WERI-Rb-1 (cell line): ENCODE measurements at places on chromosomes 6 and 20.

- no peak for DNase-seq
Observed at GRCh38 chr20:10788055-10788454, 114.3 kb upstream of the JAG1 start.

DNA sequence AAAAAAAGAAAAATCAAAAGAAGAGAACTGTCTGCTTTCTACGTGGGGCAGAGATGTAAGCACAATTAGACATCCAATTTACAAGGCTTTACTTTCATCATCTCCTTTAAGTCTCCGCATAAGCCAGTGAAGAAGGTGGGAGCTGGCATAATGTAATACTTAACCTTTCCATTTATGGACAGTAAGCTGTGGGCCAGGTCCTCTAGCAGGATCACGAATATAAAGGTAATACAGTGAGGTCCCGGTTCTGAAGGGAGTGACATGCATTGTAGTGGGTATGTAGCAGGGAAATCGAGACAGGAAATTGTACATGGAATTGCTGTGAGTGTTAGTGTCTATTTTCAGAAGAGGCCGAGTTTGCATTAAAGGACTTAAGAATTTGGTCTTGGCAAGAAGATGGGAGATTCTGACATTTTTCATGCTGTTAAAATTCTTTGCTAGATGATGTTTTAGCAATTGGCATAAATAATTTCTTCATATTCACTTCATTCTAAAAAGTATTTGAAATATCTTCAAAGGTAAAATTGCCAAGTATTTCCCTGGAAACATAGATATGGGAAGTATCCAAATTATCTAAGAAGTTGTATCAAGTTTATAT lies 20.4 kb upstream of the POPDC3 start:
- no peak for DNase-seq

GRCh38 chr20:3863317-3863716 lies 16.7 kb downstream of the MAVS start:
- DNase-seq: no peak

DNA sequence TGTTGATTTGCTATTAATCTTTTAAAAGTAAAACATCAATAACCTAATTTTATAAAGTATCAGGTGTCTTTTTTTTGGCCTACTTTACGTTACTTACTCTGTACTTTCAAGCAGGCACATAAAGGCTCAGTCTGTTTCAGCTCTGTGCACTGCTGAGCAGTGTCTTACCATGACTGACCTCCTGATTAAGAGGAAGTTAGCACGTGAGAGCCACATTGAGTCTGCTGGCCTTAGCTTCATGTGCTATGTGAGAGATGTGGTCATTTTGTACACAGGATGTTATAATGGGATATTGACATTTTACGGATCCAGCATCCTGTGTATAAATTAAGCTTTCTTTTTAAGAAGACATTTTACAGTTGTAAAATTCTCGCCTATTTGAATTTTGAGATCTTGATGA lies 31.9 kb downstream of the ARID1B start:
- DNase-seq: no peak

DNA sequence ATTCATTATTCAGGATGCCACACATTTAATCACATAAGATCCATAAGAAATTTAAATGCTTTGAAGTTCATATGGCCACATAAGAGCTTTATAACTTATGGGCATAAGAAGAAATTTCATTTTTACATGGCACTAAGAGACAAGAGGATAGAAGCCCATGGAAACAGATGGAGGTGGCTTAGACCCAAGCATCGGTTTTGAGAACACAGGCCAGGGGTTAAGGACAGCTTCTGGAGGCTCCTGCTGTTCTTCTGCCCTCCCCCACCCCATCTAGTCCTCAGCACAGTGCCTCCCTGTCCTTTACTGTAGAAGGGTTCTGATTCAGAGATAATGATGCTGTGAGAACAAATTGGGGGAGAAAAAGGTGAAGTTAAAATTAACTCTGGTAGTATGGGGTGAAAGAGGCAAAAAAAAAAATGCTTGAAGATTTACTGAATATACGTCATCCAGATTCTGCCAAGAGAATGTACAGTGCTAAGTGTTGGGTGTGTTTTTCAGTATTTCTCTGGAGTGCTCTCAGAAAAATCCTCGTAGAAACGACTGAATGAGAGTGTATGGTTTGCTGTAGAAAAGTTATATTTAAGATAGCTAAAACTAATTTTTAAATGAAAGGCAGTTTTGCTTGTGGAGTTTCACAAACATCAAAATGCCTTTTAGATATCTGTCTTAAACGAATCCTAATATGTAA lies 539.7 kb downstream of the QKI start:
- DNase-seq: peak; percentile 47

GRCh38 chr20:49323622-49324238 lies 45.9 kb upstream of the ZNFX1 start:
- DNase-seq: no peak

- DNase-seq: peak; percentile 66
Observed at GRCh38 chr6:43129434-43130194, 41.5 kb upstream of the SRF start.

GRCh38 chr6:160789263-160790027 lies 87.4 kb downstream of the PLG start:
- DNase-seq: no peak

GRCh38 chr6:169959136-169960002 lies 207.9 kb downstream of the ERMARD start:
- peak; percentile 81 for DNase-seq

GRCh38 chr6:85458782-85459181 lies 8.9 kb downstream of the NT5E start:
- no peak for DNase-seq

GRCh38 chr6:13384966-13385365 lies 56.6 kb upstream of the TBC1D7 start:
- no peak for DNase-seq

DNA sequence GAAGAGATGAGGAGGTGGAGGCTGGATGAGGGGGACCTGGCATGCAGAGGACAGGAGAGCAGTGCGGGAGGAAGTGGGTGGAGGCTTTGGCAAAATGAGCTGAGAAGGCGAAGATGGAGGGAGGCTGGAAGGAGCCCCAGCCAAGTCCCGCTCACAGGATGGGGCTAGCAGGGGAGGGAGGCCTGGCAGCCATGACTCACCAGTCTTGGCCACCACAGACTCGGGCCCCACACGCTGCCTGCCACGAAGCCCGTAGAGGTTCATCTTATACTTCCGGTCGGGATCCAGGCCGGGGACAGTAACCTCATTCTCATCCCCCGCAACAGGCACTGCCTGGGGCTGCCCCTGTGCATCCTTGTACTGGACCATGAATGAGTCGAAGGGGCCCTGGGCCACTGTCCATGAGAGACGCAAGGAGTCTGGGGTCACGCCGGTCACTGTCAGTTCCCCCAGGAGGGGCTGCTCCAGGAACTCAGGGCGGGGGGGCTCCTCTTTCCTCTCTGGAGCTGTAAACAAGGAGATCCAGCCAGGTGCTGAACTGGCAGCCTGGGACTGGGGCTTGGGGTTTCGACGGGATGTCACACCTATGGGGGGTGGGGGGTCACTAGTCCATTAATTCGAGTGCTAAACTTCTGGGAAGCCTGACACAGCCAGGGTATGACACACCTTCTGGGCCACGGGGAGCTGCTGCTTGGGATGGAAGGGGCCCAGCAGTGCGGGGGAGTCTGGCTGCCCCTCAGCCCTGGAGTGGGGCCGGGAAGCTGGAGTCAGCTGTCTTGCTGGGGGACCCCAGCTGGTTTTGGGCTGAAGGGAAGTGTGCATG lies 27.8 kb downstream of the TNXB start:
- no peak for DNase-seq

GRCh38 chr20:58702161-58702510 lies 9.5 kb downstream of the NPEPL1 start:
- DNase-seq: no peak

- no peak for DNase-seq
Observed at GRCh38 chr20:13613917-13614316, 24.8 kb downstream of the TASP1 start.

DNA sequence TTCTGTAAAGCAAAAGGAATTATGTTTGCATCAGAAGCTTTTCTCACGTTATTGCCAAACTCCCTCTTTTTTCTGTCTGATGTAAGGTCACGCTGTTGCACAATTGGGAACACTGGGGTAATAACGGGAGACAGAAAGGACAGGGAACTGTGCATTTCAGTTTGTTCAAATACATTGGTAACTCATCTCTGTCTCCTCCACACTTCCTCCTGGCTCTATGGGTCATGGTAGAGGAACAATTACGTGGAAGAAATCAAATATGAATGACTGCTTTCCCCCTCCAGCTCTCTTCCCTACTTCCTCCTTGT lies 132.2 kb upstream of the TNFAIP3 start:
- DNase-seq: no peak

DNA sequence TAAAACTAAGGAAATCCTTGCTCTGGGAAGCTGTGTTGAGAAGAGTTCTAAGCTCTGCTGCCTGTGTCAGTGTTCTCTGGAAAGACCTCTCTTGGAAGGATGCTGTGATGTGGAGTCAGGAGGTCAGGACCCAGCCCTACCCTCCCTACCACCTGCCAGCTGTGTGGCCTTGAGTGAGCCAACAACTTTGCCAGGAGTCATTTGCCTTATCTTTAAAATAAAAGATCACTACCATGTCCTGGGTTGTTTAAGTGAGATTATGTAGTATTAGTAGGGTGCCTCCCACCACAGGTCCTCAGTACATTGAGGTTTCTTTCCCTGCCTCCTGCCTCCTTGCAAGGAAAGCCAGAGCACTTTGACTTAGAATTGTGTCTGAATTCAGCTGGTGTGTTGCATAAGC lies 64.9 kb downstream of the FOXO3 start:
- no peak for DNase-seq

DNA sequence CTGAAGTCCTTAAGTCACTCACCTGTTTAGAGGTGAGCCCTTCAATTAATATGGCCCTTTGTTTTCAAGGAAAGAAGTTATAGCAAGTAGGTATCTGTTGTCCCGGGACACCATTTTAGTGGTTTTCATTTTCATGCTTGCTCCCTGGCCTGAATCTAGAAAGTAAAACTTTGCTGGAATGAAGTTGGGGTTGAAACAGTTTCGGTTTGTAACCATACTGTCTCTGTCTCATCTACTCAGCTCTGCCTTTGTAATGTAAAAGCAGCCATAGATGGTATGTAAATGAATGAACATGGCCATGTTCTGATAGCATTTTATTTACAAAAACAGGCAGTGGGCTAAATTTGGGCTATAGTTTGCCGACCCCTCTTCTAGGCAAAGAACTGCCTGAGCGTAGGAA lies 64.9 kb upstream of the GNRH2 start:
- DNase-seq: no peak

GRCh38 chr6:63713332-63713731 lies 77.7 kb downstream of the PHF3 start:
- DNase-seq: no peak
